Stimulated activated CD4-positive, alpha-beta T cell treated with anti-CD3 and anti-CD28 coated beads, Interleukin-1b, Interleukin-23, amount 100 ng/mL, for 1 hour (primary cell): ENCODE measurements at places on chromosomes 13 and 19.

GRCh38 chr19:55632463-55632834 lies 8.1 kb upstream of the ZNF784 start:
- DNase-seq: peak; percentile 80

GRCh38 chr19:13929956-13930355 lies 8.3 kb downstream of the PODNL1 start:
- no peak for DNase-seq

- no peak for DNase-seq
These were observed 2.5 kb upstream of the LHB start for GRCh38 chr19:49019242-49019932.

DNA sequence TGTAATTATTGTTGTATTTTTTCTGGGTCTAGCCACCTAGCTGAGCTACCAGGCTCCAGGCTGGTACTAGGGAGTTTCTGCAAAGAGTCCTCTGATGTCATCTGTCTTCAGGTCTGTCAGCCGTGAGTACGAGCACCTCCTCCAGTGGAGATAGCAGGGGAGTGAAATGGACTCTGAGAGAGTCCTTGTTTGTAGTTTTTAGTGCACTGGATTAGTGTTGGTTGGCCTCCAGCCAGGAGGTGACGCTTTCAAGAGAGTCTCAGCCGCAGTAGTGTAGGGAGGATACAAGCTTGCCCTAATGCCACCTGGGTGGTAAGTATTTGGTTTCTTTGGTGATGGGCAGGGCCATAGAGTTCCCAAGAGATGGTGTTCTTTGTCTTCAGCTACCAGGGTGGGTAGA lies 384.8 kb downstream of the SLC7A1 start:
- DNase-seq: no peak

- no peak for DNase-seq
These were observed 1.7 kb downstream of the TRAPPC5 start for GRCh38 chr19:7682175-7682855.

DNA sequence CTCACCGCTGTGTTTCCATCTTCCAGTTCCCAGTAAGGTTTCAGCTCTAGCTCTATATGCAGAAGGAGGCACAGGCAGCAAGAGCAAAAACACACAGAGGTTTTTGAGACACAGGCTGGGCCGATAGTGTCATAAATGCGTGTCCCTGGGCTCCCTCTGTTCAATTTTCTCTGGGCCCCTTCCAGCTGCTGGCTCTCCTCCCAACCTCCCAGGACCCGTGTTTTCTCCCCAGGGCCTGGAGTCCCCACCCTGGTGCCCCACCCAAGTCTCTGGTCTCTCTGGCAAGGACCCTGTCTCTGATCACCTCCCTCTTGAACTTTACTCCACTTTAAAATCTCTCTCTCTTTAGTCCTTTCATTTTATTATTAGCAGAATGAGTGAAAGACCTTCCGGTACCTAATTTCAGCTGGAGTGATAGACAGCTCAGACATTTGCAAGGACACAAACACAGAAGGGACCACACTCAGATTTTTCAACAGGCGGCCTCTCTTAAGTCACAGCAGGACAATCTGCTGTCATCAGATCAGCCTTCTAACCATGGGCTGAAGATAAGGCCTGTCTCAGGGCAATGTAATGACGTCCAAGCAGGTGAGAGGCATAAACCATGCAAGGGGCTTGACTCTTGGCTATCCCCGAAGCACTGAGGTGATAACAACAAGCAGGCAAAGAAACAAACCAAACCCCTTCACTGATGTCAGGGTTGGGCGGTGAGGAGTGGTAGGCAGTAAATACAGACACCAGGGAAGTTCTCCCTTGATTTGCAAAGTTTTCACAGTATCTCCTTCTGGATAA lies 190.0 kb upstream of the IRS2 start:
- no peak for DNase-seq

GRCh38 chr19:18279516-18280246 lies 1.7 kb downstream of the JUND start:
- peak; percentile 85 for DNase-seq

GRCh38 chr13:86446311-86446710 lies 647.1 kb upstream of the SLITRK6 start:
- no peak for DNase-seq

- DNase-seq: no peak
These were observed 53.8 kb downstream of the ZNF627 start for GRCh38 chr19:11651062-11651461.

GRCh38 chr19:5349041-5349440 lies 8.4 kb upstream of the PTPRS start:
- no peak for DNase-seq

- DNase-seq: no peak
These were observed 145.6 kb downstream of the FLT1 start for GRCh38 chr13:28349371-28349770.

DNA sequence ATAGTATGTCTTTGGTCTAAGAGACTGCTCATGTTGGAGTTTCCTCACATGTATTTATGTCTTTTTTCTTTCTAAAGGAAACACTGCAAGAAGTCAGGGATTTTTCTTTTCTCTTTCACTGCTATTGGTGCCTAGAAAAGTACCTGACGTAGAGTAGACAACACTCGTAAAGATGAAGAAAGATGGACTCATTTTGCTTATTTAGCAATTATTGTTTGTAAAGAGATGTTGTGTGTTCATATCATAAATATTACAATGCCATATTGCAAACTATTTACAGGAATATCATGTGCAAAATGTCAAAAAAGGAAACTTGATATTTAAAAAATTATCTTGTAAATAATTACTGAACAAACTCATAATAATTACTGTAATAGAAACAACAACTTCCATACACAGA lies 2711.5 kb upstream of the PCDH20 start:
- DNase-seq: no peak

DNA sequence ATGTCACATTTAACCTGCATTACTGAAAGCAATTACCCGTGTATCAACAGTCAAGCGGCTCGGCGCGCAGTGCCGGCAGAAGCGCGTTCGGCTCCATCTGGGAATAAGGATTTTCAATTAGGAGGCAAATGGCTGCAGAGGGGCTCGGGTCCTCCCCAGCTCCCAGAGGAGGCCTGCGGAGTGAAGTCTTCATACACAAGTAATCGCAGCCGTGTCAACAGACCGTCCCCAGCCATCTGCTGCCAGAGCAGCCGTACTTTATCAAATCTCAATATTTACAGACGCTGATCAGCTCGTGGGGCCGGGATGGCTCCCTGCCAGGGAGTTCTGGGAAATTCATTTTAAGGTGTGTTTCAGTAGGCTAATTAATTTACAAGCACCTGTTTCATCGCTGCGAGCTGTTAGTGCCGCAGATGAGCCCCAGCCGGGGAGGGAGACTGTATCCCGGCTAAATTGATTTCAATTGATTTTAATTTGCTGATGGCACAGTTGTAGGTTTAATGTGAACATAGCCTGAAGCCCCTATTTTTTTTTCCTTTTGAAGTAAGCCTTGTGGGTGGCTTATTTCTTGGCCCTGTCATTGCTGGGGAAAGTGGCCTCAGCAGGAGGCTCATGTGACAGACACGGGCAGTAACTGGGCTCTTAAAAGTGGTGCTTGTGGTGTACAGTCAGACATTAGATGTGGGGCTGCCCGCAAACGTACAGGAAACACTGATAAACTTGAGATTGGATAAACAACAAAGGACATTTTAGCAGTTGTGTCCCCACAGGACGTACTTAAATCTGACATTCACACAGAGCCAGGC lies 252.7 kb downstream of the TEX29 start:
- no peak for DNase-seq

DNA sequence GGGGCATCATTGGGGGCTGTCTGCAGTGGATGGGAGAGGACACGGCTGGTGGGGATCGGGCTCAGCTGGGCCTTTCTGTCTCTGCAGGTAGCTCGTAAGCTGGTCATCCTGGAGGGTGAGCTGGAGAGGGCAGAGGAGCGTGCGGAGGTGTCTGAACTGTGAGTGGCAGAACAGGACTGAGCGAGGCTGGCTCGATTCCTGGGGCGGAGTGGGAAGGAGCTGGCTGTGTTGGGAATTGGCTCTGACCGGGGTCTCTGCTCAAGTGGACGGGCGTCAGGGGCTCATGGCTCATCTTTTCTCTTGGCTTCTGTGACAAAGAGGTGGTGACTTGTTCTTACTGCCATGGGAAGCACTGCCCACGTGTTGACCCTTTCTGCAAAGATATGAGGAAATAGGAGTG lies 11.6 kb downstream of the TPM4 start:
- DNase-seq: no peak

DNA sequence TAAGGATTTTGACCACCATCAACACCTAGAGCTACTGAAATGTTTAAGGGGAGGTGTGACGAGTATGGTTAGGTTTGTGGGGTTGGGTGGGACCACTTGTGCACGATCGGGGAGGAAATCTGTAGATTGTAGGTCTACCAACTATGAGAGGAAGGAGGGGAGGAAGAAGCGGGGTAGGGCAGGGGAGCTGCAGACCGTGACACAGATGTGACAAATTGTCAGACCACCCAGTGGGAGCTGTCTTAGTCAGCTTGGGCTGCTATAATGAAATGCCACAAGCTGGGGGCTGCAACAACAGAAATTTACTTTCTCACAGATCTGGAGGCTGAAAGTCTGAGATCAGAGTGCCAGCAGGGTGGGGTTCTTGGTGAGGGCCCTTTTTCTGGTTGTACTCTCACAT lies 62.2 kb upstream of the ARGLU1 start:
- no peak for DNase-seq

DNA sequence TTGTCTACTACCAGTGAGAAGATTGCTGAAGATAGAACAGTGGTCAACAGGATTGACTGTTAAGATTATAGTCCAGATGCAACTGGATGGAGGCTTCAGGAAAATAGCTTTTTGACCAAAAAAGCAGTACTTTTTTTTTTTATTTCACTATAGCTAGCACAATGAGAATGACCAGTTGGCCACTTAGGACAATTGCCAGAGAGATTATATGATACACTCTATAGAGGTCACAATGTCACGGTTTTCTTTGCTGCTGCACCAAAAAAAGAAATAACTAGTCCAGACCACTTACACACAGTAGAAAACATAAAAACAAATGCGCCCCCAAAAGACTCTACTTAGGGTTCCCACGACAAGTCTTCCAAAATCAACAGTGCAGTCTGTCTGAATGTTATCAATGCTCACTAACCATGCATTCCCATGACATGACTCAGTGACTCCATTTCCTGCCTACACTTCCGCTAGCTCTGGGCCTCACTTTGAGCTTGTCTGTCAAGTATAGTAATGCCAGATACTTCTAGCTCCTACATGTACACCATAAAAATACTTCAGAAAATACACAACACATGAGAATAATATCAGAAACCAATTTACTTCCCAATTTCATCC lies 209.1 kb upstream of the STARD13 start:
- no peak for DNase-seq

DNA sequence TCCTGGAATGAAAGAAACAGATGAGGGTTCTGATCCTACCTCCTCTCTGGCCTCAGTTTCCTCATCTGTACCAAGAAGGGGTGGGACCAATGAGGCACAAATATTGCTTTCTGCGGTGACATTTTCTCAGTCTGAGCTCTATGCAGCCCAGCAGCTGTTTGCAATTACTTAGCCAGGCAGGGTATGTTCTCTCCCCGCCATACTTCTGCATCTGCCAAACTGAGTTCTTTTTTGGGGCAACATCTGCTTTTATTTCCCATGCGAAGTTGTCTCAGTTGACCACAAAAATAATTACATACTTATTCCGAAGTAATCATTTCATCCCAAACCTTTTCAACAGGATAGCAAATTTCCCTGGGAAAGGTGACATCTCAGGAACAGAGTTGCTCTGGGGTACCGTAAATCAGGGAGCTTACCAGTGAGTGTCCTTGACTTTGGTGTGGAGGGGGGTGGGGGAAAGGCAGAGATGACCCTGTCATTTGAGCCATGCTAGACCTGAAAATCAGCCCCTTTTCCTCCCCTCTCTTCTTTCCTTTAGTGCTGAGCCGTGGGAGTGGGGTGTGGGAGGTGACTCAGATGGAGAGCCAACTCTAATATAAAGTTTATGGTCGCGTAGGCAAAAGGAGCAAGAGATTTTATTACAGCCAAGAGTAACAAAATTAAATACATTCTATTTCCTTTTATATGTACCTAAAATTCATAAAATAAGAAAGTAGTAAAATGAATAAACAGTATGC lies 165.7 kb upstream of the KL start:
- no peak for DNase-seq

- DNase-seq: no peak
These were observed 23.4 kb downstream of the VRK3 start for GRCh38 chr19:50001775-50002174.

DNA sequence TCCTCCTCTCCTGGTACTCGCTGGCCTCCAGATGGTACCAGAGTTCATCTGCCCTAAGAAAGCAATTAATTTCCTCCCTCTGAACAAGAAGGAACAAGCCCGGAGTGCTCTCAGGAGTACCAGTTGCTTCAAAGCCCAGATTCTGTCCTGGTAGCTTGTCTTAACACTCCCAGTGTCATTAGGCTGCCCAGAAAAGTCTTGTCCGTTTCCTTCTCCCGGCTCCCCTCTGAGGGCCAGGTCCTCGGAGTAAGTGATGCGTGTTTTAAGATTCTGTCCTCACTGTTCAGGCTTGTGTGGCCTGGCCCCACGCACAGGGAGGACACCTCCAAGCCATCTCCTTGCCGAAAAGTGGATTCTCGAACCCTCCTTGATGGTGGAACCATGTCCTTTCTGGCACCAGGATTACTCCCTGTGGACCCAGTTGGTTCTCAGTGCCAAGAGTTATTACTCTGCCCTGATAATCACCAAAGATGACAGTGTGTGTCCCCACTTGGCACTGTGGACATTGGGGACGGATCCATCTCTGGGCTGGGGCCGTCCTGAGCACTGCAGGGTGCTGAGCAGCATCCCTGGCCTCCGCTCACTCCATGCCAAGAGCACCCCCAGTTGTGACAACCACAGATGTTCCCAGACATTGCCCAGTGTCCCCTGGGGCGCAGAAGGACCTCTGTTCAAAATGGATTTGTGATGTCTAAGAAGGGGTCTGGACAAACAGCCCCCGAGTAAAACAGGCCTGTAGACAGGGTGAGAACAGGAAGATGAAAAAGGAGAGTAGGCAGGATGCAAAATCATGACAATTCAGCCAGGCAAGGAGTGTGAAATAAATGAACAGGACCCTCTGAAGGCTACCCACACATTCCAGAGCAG lies 52.4 kb downstream of the RFX2 start:
- no peak for DNase-seq

DNA sequence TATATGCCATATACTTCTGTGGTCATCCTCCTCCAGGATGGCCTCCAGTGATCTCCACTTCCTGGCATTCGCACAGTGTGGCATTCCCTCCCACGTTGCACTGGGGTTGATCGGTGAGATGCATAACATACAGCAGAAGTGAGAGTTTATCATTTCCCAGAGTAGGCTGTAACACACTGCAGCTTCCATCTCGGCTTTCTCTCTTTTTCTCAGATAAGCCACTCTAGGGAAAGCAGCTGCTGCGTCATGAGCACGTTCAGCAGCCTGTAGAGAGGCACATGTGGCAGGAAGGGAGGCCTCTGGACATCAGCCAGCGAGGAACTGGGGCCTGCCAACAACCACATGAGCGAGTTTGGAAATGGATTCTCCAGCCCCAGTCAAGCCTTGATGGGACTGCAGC lies 807.1 kb downstream of the DIAPH3 start:
- DNase-seq: no peak

- no peak for DNase-seq
These were observed 6.9 kb upstream of the FPR3 start for GRCh38 chr19:51788029-51788428.
